Activated CD4-positive, alpha-beta T cell treated with anti-CD3 and anti-CD28 coated beads for 4 hours (primary cell): ENCODE measurements at places on chromosomes 13 and 19.

- DNase-seq, result no peak
Observed at GRCh38 chr19:30391052-30391451, 18.9 kb downstream of the ZNF536 start.

DNA sequence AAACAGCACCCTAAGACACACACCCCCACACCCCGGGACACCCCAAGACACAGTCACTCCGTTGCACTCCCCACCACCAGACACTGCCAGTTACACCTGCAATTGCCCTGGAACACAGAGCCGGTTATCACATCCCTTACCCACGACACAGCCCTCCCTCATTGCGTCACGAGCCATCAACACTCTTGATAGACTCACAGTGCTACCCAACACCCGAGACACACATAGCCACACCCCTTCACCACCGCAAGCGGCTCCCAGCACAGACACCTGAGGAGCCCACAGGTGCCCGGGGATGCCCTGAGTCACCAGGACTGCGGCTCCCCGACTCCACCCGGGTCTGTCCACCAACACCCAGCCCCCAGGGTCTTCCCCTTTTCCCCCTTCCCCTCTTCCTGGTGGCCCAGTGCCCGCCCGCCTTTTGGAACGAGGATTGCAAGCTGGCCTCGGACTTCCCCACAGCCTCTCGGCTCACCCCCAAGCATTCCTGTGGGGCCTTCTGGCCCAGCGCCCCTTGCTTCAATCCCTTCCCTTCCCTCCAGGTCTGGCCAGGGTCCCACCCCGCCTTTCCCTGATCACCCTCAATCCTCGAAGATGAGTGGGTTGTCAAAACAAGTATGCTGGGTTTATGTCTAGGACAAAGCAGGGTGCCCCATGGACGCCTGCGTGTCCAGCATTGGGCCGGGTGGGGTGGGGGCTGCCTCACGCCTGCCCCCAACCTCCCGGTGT, 1.7 kb upstream of the PTGER1 start:
- DNase-seq, result peak; percentile 28

- DNase-seq, result no peak
Observed at GRCh38 chr19:38580080-38580479, 37.7 kb downstream of the MAP4K1 start.

GRCh38 chr19:7778081-7778480, 15.0 kb downstream of the CLEC4M start:
- DNase-seq, result no peak

GRCh38 chr13:62626771-62627170, 1211.1 kb upstream of the PCDH20 start:
- DNase-seq, result no peak

GRCh38 chr19:35265126-35265899, 3.4 kb upstream of the USF2 start:
- DNase-seq, result no peak

- DNase-seq, result no peak
Observed at GRCh38 chr13:27659145-27659865, 37.6 kb downstream of the POLR1D start.

DNA sequence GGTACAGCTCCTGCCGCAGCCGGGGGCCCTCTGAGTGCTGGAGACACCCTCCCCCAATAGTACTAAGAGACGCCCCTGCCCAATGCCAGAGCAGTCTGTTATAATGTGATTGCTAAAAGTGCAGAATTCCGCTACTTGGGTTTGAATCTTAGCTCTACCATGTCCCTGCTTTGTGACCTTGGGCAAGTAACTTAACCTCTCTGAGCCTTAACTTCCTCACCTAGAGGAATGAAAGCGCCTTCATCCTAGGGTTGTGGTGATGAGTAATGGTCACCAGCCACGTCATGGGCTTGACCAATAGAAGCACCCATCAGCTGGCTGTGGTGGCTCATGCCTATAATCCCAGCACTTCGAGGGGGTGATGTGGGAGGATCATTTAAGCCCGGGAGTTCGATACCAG, 6.5 kb downstream of the PLEKHG2 start:
- DNase-seq, result no peak

DNA sequence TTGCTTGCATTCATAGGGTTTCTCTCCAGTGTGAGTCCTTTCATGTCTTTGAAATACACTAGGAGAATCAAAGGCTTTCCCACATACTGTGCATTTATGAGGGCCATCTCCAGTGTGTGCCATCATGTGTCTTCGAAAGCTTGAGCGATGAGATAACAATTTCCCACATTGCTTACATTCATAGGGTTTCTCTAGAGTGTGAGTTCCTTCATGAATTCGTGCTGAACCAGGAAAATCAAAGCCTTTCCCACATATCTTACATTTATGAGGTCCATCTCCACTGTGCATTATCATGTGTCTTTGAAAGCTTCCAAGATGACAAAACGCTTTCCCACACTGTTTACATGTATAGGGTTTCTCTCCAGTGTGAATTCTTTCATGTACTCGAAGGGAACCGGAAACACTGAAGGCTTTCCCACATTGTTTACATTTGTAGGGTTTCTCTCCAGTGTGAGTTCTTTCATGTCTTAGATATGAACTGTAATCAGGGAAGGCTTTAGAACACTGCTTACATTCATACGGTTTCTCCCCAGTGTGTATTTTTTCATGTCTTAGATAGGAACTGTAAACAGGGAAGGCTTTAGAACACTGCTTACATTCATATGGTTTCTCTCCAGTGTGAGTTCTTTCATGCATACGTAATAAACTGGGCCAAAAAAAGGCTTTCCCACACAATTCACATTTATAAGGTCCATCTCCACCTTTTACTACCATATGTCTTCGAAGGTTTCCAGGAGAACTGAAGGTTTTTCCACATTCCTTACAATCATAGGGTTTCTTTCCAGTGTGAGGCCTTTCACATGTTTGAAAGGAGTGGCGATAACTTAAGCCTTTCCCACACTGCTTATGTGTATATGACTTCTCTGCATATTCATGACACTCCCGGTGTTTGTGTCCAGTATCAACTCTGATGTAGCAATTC, 21.4 kb downstream of the ZNF44 start:
- no peak for DNase-seq

- DNase-seq, result no peak
Observed at GRCh38 chr13:111944171-111944583, 122.8 kb upstream of the SOX1 start.

DNA sequence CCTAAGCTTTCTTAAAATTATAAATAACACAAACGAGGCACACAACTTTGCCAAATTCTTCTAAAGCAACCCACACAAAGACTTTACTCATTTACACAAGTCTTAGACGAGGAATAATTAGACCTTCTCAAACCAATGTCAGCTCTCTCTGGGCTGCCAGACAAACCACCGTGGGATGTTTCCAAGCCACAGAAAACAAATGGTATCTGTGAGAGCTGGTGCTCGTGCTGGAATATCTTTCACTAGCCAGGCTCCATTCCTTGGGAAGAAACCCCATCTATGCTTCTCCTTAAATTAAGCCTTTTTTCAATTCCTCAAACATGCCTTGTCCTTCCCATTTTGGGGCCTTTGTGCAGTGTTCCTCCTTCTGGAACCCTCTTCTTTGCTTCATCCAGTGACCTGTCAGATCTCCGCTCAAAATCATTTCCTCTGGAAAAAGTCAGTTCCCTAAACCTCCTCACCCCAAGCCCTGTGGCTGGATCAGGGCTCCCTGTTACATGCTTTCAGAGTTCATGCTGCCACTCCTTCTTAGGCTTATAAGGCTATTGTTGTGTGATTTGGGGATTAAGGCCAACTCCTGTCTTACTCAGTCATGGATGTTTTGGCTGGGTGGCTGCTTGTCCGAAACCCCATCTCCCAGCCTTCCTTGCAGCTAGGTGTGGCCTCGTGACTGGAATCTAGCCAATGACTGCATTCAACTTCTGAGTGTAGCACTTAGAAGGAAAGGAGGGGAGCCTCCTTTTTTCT, 64.2 kb upstream of the GTF2F2 start:
- DNase-seq, result no peak

- no peak for DNase-seq
Observed at GRCh38 chr13:32113532-32113931, 82.0 kb downstream of the FRY start.

- no peak for DNase-seq
Observed at GRCh38 chr19:40154121-40154680, 37.0 kb upstream of the MAP3K10 start.

GRCh38 chr13:29315847-29316246, 279.6 kb downstream of the SLC7A1 start:
- no peak for DNase-seq

GRCh38 chr13:62510906-62511655, 1095.4 kb upstream of the PCDH20 start:
- no peak for DNase-seq

DNA sequence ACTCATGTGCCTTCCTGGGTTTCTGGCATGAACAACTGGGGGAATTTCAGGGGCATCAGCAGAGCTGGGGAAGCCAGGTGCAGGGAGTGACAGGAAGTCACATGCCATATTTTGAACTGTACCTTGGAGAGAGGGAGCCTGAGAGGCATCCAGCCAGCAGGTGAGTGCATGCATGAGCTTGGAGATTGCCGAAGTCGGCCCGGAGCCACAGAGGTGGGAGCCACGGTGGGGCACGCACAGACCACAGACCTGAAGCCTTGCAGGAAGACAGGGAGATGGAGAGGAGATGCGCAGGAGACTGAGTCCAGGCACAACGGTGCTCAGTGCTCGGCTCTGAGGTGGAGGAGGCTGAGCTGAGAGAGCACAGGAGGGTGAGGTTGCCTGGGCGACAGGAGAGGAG, 55.1 kb downstream of the CDADC1 start:
- no peak for DNase-seq

DNA sequence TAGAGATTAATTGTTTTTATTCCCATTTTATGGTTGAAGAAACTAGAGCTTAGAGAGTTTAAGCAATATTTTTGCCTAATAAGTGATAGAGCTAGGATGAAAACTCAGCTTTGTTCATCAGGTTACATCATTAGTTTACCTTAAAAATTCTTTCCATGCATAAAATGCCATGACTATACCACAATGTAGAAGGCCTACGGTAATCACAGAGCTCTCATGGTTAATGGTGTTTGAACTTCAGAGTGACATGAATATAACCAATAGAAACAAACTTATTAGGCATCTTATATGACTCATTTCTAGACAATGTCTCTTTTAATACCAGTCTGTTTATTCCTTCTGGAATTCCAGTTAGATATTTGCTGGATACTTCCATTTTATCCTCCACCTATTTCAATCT, 78.5 kb downstream of the FGF9 start:
- no peak for DNase-seq
